ENCODE measurements at places on chromosomes 5 and 9. TPM values are rescaled to one million over a fixed set of nuclear protein-coding genes. Genes with fewer than 3 reads are reported as not detected.

Gene HSPB3
- not detected for total RNA-seq

Gene PNPLA7
- total RNA-seq: under 0.01 TPM

Gene GBGT1
- total RNA-seq: 13.6 TPM

Gene PTGS1
- under 0.01 TPM for total RNA-seq

Gene PTPRD
- 4.9 TPM for total RNA-seq

Gene CD72
- not detected for total RNA-seq

Gene IFNE
- 0.32 TPM for total RNA-seq

Gene DOLPP1
- 10.1 TPM for total RNA-seq

Gene RNF224
- total RNA-seq: not detected

Gene CFAP157
- total RNA-seq: not detected

Gene ECSCR
- 312 TPM for total RNA-seq

Gene FAM221B
- total RNA-seq: not detected

Gene ADAMTS2
- total RNA-seq: 4.7 TPM

Gene TAF1L
- not detected for total RNA-seq

Gene ARL14EPL
- total RNA-seq: under 0.01 TPM

Gene NTRK2
- total RNA-seq: 0.30 TPM

Gene AMBP
- 0.15 TPM for total RNA-seq
